SW 1271 (cell line): ENCODE measurements at places on chromosomes 1 and 21.
A peak's percentile ranks its signal among the peaks of the same experiment; 100 is the strongest.

GRCh38 chr1:5742801-5743200 lies 249.4 kb downstream of the NPHP4 start:
- no peak for DNase-seq

DNA sequence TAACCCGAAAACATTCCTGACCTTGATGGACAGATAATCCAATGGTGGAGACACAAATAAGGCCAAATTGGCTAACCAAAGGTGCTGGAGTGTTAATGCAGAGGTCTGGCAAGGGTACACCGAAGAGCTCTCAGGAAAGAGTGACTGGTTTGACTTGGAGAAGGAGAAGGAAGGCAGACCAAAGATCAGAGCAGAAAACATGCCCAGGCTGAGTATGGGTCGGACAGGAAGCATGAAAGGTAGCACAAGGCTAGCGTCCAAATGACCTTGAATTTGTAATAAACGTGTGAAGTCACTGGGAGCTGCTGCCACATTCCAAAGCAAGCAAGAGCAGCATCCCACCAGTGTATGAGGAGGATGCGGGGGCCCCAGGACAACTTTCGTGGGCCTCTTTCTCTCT lies 45.7 kb downstream of the APP start:
- DNase-seq: no peak

- DNase-seq: peak; percentile 95
Measured at GRCh38 chr1:93701629-93702028, 20.0 kb upstream of the BCAR3 start.

DNA sequence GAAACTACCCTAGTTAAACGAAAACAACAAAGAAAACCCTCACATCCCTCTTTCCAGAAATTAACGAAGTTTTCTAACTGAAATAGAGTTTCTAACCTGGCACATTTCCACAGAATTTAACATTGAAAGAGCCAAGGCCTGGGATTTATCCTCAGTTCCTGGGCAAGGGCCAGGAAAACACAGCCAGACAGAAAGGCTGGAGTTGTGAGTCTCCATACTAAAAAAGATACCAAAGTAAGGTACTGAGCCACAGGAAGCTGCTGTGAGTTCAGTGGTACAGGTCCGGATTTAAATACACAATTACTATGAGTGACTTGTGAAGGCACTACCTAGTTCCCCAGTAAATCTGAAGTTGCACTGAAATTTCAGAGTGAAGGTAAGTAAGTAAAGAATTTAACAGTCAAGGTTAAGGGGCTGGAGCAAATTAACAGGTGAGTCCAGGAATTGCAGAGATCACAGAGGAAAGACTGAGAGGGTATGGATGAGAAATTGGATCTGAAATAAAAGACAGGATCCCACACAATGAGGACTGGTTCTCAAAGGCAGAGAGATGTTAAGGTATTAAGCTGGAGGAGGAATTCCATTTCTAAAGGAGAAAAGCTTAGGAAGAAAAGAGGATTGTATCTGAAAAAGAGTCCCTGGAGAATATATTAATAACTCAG lies 905 bp downstream of the LIX1L start:
- no peak for DNase-seq

- DNase-seq: no peak
Measured at GRCh38 chr21:37974081-37974480, 57.8 kb upstream of the KCNJ6 start.

GRCh38 chr1:8562222-8562621 lies 244.3 kb downstream of the SLC45A1 start:
- no peak for DNase-seq

DNA sequence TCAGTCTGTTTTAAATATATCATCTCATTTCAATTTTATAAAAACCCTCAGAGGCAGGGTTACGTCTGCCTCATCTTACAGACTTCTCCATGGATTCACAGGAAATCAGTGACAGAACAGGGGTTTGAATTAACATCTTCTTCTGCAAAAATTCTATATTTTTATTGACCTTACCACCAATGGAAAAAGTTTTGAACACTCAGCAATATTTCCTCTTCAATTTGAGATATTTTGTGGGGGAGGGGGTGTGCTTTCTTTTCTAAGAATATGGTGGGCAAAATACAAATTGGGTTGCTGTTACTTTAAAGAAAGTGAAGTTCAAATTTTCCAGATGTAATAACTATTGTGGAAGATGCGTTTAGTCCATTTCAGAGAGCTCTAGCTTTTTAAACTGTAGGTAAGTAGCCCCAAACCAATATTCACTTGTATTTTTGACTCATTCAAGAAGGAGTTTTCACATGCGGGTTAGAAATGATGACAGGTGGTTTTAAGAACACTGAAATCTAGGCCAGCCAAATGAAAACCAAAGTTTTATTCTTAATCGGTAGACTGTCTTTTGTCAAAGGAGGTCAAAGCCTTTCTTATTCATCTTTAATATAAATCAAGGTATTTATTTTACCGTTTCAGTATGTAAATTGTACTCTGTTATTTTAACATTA lies 17.4 kb downstream of the TGFB2 start:
- DNase-seq: no peak
